Occipital lobe (tissue), 3 donors: ENCODE measurements at places on chromosomes 7 and 10.

GRCh38 chr10:132560241-132560731 is 22.7 kb downstream of the INPP5A start:
- DNase-seq: no peak

DNA sequence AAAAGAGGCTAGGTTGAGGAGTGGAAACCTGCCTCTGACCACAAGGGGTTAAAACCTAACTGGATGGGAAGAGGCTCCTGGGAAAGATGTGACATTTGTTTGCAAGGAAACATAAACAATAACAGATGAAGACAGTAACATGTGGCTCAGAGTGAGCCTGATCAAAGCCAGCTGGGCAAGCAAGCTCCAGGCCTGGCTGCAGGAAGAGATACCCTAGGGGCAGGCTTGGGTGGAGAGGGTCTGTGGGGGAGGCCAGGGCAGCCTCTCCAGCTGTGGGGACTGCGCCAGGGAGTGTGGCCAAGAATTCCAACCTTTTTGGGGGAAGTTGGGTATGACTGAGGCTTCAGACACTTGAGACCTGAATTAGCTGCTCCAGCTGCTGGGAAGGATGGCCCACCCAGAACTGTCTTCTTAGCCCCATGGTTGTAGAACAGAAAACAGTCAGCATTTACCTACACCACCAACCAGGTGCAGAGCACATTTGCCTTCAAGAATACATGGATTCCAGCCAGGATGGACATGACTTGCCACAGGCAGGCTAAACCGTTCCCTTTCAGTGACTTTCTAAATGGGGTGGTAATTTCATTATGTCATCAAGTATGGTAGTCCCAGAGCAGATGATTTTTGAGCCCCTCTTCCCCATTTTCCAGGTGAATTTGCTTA is 10.4 kb upstream of the FAM170B start:
- DNase-seq: no peak

DNA sequence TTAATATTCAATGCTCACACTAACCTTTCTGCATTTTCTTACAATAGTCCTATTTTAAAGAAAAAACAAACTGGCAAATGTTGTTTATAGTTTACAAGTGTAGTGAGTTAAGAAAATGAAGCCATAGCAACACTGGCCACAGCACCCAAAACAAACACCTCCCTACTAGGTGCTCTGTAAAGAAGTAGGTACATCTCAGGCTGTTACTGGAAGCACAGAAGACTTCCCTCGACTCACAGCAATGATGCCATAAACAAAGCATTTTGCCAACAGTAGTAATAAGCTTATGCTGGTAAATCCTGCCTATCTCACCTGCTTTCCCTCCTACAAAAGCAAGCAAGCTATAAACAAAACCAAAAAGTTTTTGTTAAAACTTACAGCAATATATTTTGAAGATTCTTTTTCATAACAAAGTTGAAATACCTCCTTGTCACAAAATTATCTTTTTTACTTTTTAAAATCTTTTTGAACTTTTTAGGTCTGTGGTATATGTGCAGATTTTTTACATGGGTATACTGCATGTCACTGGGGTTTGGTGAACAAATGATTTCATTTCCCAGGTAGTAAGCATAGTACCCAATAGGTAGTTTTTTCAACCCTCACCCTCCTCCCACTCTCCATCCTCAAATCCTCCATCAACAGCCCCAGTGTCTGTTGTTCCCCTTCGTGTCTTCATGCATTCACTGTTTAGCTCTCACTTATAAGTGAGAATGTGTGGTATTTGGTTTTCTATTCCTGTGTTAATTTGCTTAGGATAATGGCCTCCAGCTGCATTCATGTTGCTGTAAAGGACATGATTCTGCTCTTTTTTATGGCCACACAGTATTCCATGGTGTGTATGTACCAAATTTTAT is 28.4 kb downstream of the COA1 start:
- DNase-seq: no peak

DNA sequence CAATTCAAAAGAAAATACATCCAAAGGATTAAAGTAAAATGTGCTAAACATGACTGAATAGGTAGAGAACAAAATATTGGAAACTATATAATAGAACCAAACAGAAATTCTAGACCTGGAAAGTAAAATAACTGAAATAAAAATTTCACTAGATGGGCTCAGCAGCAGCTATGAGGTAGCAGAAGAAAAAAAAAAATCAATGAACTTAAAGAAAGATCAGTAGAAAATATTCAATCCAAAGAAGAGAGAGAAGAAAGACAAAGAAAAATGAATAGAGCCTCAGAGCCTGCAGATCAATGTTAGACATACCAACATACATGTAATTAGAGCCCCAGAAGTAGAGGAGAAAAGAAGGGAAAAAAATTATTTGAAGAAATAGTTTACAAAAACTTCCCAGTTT is 129.6 kb upstream of the RNF32 start:
- no peak for DNase-seq

DNA sequence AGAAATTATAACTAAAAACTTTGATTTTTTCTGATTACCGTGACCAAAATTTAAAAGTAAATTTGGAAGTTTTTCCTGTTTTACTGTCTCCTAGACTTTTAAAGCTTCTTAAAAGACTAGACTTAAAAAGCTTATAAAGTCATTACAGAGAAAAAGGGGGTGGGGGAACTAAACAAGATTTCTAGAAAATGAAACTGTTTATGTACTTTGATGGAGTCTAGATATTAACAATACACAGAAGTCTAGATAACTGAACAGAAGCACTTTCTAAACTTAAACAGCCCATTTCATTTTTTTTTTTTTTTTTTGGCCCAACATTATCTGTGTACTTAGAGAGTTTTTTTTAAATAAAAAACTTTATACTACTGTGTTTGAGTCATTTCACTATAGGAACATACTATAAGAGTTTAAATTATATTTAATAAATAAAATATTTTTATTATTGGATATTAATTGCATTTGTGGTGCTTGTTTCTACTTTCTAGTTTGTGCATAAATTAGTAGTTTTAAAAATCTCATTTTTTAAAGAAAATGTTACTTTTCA is 98.5 kb downstream of the PHTF2 start:
- no peak for DNase-seq

GRCh38 chr10:113139699-113140098 is 189.7 kb downstream of the TCF7L2 start:
- DNase-seq: no peak

DNA sequence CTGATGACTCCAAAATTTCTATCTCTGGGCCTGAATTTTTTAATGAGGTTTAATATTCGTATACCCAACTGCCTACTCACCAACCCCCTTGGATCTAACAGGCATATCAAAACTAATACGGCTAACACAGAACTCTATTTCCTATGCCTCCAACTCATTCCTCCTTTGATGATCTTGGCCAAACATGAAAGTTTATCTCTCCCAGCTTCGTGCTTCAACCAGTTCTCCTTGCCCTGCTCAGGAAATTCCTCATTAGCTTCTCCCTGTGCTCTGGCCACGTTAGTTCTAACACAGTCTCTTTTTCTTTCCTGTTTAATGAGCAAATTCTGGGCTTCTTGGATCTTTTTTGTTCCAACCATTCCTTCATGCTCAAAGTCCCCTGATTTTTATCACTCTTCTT is 138.9 kb upstream of the PTN start:
- DNase-seq: no peak

DNA sequence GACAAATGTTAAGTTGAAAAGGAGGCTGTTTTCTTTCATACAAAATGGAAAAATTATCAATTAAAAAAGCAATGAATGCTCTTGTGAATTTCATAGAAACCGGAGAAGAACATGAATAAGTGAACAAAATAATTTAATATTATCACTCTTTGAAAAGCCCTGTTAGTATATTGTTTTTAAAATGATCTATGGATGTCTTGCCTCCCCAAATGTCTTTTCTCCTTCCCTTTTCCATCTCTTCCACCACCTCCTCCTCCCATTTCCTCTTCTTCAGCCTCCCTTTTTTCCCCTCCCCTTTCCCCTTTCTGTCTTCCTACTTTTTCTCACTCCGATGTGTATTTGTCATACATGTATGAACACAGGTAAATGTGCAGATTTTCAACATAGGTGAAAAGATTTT is 234.7 kb downstream of the MALRD1 start:
- no peak for DNase-seq

DNA sequence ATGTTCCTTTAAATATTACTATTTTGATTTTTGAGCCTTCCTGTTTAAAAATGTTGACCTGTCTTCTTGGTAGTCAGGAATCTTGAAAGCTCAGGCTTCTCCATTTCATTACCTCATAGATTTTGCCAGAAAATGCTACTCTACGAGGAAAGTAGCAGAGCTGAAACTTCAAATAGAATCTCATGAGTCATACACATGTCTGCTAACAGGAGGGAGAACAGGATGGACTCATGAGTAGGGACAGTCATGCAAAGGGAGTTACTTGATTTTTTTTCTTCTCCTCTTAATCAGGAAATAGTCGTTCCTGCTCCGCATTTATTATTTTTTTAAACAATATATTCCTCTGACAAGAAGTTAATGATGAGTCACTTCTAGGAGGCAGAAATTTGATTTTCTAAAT is 37.0 kb upstream of the MINDY3 start:
- no peak for DNase-seq
